ENCODE measurements at places on chromosomes 5 and 9.

DNA sequence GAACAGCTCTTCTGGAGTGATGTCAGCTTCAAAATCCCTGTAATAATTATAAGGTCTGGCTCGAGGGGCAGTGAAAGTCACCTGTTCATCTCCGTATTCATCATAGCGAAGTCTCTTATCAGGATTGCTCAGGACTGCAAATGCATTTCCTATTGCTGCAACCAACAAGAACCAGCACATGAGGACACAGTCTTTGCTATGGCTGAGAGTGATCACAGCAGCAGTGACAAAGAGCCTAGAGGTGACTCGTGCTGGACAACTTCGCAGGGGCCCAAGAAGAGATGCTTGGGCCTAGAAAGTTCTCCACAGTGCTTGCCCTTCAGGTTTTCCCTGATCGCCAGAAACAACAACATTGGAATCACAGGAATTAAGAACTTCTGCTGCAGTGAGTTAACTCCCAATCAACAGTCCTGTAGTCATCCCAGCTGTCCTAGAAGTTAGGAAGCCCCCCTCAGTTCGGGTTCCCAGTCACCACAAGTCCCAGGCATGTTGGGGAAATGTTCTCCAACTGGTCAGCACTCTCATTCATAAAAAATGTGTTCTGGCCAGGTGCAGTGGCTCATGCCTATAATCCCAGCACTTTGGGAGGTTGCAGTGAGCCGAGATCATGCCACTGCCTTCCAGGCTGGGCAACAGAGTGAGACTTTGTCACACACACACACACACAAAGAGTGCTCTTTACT lies 13.0 kb downstream of the DNAJC18 start:
- no peak for DNase-seq

GRCh38 chr9:34809504-34810186 lies 99.7 kb upstream of the CCL21 start:
- no peak for DNase-seq

DNA sequence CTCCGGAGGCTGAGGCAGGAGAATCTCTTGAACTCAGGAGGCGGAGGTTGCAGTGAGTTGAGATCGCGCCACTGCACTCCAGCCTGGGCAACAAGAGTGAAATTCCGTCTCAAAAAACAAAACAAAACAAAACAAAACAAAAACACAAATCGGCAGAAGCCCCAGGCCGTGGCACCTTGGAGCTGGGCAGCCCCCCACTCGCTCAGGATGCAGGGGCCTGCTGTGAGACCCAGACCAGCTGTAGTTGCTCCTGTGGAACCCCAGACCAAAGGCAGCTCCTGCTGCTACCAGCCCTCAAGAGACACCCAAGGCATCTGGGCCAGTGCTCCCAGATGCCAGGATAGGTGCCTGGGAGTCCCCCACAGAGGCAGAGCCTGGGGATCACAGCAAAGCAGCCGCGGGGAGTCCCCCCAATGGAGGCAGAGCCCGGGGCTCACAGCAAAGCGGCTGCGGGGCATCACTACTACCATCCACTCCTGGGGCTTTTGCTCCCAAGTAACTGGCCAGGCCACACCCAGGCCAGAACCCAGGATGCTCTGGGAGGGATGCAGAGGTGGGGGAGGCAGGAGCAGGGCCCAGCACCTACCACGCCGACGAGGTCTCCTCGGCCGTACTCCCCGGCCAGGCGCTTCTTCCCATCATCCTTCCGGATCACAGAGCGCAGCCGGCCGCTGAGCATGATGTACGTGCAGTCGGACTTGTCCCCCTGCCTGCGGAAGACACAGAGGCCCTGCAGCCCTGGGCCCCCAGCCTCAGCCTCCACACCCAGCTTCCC lies 37.7 kb upstream of the NSMF start:
- DNase-seq = no peak

DNA sequence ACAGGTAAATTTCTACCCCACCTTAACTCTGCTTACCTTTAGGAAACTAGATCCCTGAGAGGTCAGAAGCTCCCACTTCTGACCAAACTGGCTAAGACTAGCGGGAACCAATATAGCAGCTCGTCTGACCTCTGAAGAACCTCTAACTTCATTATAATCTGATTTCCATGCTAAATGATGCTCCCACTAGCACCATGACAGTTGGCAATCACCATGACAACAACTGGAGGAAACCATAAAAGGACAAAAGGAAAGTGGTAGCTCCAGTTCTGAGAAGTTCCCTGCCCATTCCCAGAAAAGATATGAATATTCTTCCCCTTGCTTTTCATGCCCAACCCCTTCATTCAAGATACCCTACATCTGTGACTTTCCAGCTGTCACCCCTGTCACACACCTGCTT lies 483.3 kb downstream of the CTNND2 start:
- DNase-seq = no peak

GRCh38 chr5:133688391-133688790 lies 76.0 kb upstream of the FSTL4 start:
- DNase-seq = no peak

DNA sequence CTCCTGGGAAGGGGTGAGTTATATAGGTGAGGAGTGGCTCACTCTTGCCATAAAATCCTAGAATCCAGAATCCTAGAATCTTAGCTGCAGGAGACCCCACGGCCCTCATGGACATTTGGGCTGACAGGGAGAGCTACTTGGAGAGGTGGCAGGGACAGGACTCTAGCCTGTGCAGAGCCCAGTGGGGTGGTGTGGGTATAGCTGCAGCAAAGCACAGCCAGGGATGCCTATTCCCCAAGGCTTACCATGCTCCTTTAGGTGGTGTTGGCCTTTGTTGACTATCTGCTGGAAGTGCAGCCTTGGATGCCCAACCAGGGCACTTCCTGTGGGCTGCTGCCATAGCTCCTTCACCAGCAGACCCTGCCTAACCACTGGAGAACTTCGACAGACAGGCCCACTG lies 70.0 kb upstream of the PTPN3 start:
- no peak for DNase-seq

GRCh38 chr5:94830520-94830919 lies 212.1 kb downstream of the SLF1 start:
- DNase-seq = no peak

DNA sequence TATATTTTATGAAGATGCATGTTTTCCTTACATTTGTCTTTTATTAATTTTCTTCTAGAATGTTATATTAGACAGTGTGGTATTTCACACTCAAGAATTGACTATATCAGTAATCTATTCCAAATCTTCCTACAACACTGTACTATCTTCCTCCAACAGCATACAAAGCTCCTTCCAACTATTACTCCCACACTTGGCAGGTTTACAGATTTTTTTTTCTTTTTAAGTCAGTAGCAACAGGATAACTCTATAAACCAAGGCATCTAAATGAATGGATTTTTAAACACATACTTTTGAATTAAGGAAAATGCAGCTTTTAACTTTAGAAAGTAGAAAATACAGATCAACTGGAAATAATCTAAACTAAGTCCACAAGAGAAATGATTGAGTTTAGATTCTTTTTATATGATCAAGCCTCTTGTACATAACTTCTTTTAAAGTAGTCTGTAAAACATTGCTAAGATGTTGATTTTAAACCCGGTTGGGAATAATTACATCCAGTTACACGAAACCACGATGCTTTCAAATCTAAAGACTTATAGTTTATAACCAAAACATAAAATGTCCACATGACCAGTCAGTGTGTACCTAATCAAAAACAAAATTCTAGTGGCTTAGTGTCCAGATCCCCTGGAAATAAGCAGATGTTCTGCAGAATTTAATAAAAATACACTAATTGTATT lies 281.6 kb downstream of the ADAMTS6 start:
- DNase-seq = no peak

DNA sequence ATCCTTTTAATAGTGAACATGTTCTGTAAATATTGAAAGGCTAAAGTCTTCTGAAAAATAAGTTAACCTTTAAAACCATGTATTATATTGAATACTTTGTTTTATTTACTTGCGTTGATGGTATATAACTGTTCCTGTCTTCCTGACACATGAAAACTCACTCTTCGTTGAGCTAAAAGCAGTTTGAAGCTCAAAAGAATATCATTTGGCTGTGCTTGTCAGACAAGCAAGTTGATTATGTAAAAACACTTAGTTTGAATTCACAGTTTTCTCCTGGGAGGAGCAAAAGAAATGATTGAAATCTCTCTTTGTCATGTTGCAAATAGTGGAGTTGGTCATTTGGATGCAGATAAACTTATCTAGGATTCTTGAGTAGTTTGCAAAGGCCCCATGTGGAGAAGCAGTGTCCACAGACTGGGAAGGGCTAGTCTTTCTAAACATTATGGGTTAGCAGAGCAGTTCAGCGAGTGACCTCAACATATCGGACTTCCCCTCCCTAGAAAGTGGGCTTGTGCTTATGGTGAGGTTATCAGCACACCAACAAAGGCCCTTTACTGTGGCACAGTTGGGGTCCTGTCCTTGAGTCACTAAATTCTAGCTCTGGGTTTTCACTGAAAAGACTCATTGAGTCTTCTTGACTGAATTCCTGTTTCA lies 290.4 kb downstream of the CSNK1G3 start:
- DNase-seq = no peak

- DNase-seq = no peak
These were observed 131.1 kb downstream of the FOXD1 start for GRCh38 chr5:73317523-73317922.

DNA sequence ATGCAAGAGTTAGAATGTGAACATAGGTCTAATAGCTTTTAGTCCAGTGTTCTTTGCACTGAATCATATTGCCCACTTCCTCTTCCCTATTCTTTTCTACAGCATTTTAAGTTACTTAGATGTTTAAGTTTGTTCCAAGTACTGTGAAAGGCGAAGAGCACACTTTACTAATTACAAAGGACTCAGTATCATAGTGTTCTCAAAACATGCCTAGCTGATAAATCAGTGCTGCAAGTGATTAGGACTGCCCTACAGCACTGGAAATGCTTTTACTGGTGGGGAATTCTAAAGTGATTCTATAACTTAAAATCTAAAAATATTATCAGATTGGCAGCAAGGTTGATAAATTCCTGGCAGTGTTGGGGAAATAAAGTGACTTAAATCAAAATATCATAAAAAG lies 177.9 kb upstream of the KCNN2 start:
- DNase-seq = no peak

DNA sequence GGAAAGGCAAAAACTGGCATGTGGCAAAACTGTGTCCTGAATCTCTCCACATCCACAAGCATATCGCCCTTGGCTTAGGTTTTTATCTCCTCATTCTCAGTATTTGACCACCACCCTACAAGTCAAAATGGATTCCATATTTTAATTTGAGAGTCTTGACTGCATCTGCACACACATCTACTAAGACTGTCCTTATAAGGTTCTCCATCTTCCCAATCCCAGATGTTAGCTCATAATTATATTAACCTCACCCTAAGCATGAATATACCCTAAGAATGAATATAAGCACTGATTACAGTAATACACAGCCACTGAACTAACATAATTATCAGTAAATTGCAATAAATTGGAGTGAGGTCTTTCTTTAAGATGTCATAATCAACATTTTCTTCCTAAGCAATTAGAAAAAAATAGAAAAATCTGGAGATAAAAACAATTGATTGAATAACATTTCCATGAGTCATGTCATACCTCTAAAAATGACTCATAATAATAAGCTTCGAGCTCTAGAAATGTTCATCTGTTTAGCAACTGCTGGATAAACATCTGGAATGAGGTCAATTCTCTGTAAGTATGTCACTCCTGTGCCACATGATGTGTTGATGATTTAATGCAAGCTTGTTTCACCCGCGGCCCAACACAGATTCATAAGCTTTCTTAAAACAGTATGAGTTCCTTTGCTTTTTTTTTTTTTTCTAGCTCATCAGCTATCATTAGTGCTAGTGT lies 39.9 kb upstream of the PAM start:
- DNase-seq = no peak

DNA sequence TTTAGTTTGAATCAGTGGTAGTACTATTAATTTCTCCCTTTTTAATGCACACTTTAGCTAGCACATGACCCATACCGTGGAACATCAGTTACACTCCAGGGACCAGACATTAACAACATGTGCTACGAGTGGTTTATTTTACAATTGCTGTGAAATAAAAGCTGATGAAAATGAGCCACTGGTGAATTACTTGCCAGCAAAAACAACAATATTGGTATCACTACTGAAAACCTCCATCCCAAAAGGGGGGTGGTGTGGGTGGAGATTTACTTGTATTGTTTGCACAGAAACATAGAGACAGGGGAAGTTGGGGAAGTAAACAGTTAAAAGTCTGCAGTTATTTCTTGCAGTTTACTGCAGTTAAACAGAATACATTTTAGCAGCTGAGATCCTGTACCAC lies 369.6 kb upstream of the GRAMD2B start:
- DNase-seq = no peak

DNA sequence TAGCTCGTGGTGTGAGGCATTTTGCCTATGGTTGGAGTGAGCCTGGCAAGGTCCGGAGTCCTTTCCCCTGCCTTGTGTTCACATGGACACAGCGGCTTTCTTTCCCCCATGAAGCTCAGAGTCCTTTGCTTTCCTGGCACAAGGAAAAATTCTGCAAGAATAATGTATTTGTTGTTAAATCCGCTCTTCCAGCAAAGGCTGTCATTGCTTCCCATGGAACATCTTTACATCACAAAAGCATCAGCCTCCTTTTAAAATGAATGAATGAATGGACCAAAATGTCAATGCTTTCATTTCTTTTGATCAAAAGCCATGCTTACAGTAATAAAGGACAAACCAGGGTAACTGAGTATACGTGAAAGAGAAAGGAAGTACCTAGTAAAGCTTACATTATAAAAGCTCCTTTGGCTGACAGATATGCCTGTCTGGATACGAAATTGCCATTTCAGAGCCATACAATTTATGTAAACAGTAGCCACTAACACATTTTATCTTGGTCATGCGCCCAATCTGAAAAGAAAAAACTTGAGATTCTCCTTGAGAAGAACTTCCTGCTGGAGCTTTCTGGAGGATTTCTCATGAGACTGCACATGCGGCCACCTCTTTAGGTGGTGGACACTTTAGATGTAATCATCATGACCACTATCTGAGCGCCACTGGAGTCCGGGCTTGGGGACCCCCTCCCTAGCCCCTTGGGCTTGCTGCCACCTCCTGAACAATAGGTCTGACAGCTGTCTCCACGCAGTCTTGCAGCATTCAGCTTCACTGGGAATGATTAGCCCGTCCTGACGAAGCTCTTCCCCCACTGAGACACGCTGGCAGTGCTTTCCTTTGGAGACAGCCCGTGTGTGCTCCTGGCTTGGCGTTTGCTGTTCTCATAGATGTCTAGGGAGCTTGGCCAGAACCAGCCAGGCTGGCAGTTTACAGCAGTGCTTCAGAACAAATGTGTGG lies 355.9 kb downstream of the ADAMTS6 start:
- DNase-seq = no peak

GRCh38 chr5:119966028-119966427 lies 336.7 kb downstream of the FAM170A start:
- DNase-seq = no peak

DNA sequence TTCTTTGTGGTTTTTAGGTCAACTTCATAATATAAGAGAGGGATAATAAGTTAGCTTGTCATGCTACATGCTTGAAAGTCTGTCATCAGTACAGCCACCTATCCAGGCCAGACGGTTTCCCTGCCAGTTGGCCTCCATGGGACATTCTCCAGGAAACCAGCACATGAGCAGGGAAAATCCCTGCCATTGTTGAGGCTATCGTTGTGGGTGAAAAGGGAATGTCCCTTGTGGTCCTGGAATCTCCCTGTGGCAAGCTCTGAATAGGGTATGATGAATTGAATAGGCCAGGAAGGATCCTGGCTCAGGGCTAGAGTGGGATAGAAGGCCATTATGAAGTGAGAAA lies 12.3 kb downstream of the F2RL1 start:
- no peak for DNase-seq
